ENCODE measurements at places on chromosomes 16 and 17.

GRCh38 chr17:3558603-3559269, 1.1 kb upstream of the TRPV3 start:
- DNase-seq, result peak; percentile 55

DNA sequence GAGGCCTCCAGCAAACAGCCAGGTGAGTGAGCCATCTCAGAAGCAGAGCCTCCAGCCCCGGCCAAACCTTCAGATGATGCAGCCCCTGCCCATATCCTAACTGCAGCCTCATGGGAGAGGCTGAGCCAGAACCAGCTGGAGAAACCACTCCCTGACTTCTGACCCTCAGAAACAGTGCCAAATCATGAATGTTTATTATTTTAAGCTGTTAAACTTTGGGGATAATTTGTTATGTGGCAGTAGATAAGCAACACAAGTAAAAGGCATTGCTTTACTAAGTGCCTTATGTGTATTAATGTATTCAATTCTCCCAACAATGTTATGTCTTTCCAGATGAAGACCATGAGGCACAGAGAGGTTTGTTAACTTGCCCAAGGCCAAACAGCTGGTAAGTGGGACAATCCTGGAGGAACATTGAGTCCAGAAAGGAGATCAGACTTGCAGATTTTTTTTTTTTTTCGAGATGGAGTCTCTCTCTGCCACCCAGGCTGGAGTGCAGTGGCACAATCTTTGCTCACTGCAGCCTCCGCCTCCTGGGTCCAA, 59.6 kb downstream of the SOCS1 start:
- DNase-seq, result no peak

DNA sequence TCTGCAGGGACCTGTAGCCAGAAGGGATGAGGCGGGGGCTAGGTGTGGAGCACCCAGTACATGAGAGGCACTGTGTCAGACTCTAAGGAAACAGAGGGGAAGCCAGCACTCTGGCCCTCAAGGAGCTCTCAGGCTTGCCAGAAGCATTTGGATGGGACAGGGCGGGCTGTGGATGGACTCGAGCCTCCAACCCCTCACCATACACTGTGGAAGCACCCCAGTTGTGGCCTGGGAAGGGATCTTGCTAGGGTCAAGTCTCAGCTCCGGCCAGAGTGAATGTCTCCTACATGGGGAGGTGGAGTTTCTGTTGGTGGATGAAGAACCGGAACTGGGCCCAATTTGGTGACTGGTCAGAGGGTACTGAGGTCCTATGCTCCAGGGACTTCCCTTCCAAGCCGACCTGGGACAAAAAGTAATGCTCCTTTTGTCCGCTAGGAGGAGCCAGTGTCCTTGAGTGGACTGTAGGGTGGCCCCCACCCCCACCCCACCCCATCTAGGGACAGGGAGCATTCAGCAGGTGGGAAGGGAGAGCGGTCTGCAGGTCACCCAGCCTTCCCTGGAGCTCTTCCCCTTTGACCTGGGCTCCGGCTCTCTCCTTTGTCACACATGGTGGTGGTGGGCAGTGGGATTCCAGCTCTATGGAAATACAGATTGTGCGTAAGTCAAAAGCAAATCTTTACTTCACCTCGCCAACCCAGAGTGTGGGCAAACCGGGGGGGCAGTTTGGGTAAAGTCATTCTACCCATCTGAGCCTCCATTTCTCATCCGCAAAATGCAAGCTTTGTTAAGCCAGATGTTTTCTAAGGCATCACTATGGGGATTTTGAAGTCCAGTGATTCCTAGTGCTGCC, 20.4 kb upstream of the PHB1 start:
- peak; percentile 62 for DNase-seq

GRCh38 chr17:8670421-8670820, 39.9 kb upstream of the MYH10 start:
- no peak for DNase-seq

DNA sequence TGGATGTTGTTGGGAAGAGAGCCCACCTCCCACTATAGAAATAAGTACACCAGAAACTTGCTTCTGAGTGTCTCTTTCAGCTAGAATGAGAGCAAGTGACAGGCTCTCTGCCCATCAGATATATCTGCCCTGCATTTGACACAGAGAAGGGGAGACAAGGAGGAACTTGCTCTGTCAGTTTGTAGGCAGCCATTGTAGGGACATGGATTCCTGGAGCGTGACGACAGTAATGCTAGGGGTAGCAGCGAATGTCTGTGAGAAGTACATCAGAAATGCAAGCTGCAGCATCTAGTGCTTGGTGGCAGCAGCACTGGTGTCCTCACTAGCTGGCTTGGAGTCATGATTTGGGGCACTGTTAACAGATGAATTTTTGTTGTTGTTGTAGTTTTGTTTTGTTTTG, 23.0 kb downstream of the ZNF200 start:
- no peak for DNase-seq

- DNase-seq, result peak; percentile 52
Observed at GRCh38 chr17:38747463-38748148, 530 bp downstream of the PCGF2 start.

DNA sequence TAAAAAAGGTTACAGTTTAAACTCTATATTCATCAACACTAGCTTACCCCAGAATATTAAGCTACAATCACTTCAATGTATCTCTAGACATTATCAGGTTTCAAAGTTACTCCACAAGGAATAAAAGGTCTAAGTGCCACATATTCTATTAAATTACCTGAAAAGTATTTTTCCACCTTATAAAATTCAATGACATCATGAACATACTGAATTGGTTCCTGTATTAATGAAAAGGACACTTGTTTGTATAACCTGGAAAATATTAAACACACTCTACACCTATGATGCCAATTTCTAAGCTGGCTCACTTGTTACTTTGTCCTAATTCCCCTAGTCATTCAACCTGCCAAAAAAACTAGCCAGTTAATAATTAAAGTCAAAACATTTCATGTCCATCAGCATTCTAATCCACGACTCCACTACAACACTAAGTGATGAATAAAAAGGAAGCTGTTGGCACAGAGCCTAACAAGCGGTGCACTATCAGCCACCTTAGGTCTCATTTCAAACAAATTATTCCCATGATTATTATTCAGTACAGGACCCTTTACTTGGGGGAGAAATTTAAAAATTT, 12.2 kb downstream of the MED13 start:
- DNase-seq, result no peak

- no peak for DNase-seq
Observed at GRCh38 chr16:51035110-51035498, 116.0 kb downstream of the SALL1 start.

- peak; percentile 0 for DNase-seq
Observed at GRCh38 chr17:34758718-34759117, 179.3 kb downstream of the TMEM132E start.

- DNase-seq, result no peak
Observed at GRCh38 chr17:17725011-17725751, 43.9 kb downstream of the RAI1 start.

DNA sequence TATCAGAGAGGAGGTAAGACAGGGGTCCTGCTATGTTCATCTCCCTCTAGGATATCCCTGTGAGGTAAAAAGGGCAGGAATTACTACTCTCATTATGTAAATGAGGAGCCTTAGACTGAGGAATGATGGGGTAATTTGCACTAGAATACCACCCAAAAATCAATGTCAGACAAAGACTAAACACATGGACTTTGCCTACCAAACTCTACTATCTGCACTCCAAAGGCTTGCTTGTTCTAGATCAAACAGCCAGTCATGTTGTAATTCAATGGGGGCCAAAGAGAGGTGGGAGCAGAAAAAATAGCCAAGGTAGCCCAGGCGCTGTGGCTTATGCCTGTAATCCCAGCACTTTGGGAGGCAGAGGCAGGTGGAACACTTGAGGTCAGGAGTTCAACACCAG, 120.7 kb downstream of the LYRM1 start:
- DNase-seq, result no peak

- DNase-seq, result no peak
Observed at GRCh38 chr17:39871801-39872200, 3.8 kb downstream of the ZPBP2 start.

- no peak for DNase-seq
Observed at GRCh38 chr16:57752203-57752580, 16.6 kb downstream of the KATNB1 start.

DNA sequence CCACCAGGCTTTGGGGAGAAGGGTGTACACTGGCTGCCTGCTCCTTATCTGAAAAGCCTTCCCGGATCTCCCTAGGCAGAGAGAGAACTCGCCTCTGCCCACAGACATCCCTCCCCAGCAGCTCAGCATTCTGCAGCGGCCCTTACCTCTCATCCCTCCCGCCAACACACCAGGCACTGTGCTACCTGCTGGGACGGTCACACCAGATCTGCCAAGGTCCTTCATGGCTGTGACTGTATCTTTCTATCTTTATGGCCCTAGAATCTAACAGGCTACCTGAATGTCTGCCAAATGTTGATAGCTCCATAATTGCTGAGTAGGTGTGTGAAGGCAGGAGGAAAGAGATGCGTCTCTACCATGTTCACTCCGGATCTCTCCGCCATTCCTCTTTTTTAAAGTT, 7.9 kb downstream of the TSNAXIP1 start:
- no peak for DNase-seq

GRCh38 chr17:64306850-64307463, 43.9 kb upstream of the TEX2 start:
- DNase-seq, result peak; percentile 78

- peak; percentile 46 for DNase-seq
Observed at GRCh38 chr17:81488276-81488860, 24.2 kb downstream of the ACTG1 start.

GRCh38 chr17:20097330-20097729, 88.2 kb downstream of the SPECC1 start:
- no peak for DNase-seq

DNA sequence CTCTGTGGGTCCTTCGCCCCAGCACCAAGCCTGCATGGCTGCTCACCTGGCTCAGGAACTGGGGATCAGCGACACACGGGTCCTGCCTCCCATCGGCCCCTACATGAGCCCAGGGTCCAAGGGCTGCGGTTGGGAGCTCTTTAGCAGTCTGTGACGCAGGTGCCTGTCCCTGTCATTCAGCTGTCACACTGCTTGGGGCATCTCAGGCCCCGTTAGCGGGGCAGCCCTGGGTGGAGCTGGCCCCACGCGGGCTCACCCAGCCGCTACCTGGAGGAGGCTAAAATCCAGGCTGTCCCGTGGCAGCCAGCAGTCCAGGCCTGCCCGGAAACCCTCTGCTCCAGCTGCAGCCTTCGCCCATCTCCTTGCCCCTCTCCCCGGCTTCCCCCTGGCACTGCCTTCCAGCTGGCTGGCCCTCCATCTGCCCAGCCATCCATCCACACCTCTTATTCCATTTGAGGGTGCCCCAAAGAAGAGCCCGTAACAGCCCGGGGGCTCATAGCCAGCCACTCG, 3.3 kb downstream of the GCGR start:
- DNase-seq, result no peak

GRCh38 chr16:57810197-57811031, 8.1 kb upstream of the KIFC3 start:
- peak; percentile 86 for DNase-seq

- DNase-seq, result no peak
Observed at GRCh38 chr17:79078476-79079190, 4.0 kb downstream of the ENGASE start.

GRCh38 chr17:4987767-4988567, 492 bp upstream of the CAMTA2 start:
- no peak for DNase-seq

DNA sequence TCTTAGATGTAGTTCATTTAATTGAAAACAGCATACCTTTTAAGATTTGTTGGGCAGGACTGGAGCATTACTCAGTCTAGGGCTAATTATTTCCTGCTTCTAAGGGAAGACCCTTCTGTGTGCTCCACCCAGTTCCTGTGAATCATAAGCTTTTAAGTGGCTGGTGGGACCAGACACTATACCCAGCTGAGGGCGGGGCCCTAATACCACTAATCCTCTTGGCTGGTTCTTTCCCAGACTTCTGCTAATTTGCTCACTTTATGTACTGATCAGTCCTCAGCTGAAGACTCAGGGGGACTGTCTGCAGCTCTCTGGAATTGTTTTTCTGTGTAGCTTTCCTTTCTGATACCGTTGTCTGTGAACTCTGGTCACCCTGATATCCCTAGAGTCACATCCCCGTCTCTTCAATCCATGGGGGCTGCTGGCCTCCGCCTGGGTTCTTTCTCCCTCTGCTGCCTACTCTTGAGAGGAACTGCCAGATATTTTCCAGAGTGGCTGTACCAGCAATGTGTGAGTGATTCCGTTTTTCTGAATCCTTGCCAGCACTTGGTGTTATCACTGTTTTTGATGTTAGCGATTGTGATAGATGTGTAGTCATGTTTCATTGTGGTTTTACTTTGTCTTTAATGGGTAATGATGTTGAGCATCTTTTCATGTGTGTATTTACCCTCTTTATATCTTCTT, 35.1 kb downstream of the MFSD11 start:
- DNase-seq, result peak; percentile 56

GRCh38 chr16:17002565-17002964, 468.2 kb downstream of the XYLT1 start:
- no peak for DNase-seq

- DNase-seq, result no peak
Observed at GRCh38 chr16:22220714-22221113, 14.6 kb downstream of the EEF2K start.

- DNase-seq, result no peak
Observed at GRCh38 chr16:64269756-64270155, 852.1 kb downstream of the CDH11 start.

GRCh38 chr17:55689672-55690071, 33.0 kb downstream of the TMEM100 start:
- no peak for DNase-seq

DNA sequence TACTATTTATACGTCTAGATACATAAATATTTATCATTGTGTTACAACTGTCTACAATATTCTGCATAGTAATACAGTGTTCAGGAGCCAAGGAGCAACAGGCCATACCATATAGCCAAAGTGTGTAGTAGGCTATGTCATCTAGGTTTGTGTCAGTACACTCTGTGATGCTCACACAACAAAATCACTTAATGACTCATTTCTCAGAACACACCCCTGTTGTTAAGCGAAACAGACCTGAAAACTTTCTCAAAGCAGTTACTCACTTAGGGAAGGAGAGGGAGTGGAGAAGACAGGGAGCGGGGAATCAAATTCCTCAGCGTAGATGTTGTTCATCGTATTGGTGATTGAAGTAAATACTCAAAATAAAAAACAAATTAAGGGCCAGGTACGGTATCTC, 269.5 kb downstream of the STX8 start:
- DNase-seq, result no peak

DNA sequence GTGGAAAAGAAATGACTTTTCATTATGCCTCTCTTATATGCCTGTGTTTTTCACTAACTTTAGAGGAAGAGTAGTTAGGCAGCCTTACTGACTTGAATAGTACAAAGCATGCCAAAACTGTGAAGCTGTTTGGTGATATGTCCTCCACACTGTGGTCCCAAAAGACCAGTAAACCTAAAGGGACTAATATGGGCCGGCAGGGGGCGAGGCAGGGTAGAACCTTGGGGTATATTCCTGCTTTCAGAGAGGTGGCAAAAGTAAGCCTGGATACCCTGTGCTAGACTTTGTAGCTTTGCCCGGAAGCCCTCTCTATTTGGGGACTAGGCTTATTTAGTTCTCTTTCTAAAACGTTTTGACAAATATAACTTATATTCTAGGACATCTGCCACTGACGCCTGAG, 36.5 kb upstream of the VWA3A start:
- DNase-seq, result no peak

- DNase-seq, result no peak
Observed at GRCh38 chr16:1932050-1933028, 10.7 kb downstream of the MSRB1 start.

- no peak for DNase-seq
Observed at GRCh38 chr16:55503726-55504550, 4.9 kb upstream of the LPCAT2 start.

Measured in activated naive CD4-positive, alpha-beta T cell treated with anti-CD3 and anti-CD28 coated beads, Interleukin-2, amount 10 ng/mL, durations not matched to agents 7 days and 5 days (primary cell).